CD4-positive, alpha-beta T cell treated with Interleukin-21 for 1 hour (primary cell): ENCODE measurements at places on chromosomes 1 and 21.

- DNase-seq: peak; percentile 46
These were observed 782 bp downstream of the PCAT6 start for GRCh38 chr1:202811296-202812175.

DNA sequence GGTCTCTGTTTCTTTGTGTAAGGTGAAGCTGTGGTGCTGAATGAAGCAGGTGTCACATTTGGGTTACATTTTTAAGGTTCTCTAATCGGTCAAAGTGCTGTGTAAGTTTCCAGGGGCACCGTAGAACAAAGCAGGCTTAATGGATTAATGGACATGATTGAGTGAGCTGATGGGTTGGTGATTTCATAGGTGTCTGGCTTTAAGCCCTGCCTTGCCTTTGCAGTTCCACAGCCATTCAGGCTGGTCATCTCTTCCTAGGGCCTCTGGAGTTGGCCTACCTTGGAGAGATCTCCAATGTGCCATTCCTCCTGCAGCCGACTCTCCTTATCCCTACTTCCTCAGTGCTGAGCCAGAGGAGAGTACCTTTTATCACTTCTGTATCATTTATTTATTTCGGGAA, 15.2 kb downstream of the GALNT2 start:
- DNase-seq: no peak

DNA sequence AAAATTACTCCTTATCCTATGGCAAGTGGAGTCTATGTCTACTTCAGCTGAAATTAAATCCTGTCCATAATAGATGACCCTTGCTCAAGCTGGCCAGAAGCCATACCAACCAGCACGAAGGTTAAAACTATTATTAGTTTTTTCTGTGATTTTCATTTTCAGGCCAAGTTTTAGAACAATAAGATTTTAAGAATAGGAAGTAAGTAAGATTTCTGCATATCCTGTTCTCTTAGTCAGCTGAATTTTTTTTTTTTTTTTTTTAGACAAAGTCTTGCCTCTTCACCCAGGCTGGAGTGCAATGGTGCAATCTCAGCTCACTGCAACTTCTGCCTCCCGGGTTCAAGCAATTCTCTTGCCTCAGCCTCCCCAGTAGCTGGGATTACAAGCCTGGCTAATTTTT, 6.1 kb upstream of the RBP7 start:
- no peak for DNase-seq

DNA sequence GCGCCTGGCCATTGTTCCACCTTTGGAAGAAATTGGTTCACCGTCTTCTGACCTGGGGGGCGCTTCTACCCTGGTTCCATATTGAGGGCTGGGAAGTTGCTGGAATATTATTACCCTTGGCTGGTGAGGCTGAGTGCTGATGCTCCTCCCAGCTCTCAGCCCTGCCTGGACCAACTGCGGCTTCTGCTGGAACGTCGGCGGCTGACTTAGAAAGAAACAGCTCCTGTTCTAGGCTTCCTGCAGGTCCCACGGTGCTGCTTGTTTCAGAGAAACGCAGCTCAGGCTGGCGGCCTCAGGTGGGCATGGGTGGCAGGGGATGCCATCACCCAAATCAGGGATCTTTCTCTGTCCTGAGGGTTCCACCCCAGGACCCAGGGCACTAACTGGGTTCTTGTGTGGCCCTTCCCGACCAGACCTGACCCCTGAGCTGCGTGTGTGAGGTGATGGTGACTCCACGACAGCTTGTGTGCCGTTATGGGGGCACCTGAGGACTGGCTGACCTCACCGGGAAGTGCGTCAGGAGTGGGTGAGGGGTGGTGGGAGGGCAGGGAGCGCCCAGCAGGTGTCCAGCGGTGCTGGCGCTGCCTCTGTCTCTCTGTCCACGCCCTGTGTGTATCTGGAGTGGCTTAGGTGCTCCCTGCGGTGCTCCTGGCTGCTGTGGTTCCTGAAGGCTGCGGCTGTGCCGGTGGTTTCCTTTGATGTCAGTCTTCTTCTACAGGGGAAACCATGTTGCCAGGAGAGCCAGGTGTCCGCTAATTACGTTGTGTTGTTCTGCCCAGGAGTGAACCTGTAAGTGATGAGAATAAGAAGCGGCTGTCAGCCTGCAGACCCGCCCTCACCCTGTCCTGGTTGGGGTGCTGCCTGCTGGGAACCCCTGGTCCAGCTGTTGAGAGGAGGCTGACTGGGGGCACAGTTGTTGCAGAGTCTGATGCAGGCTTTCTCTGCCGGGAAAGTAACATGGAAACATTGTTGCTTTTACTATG, 8.9 kb downstream of the SKI start:
- DNase-seq: peak; percentile 76

DNA sequence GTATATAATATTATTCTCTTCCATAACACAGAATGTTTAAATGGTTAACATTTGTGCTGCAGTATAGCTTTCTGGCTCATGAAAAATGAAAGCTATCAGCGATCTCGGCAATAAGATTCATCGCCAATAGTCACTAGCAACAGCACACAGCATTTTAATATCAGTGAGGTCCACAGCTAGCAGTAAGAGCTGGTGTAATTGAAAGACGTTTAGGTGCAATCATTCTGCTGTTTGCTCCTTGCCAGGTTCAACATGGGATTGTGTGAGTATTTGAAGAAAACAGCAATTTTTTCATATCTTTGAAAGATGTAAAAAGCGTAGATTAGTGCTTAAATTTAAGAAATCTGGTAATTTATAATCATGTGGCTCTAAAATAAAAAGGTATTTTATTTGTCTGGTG, 20.1 kb downstream of the PRKACB start:
- DNase-seq: no peak

GRCh38 chr1:147052143-147052542, 114.0 kb downstream of the NBPF12 start:
- no peak for DNase-seq

GRCh38 chr1:90963651-90964050, 58.2 kb downstream of the ZNF644 start:
- DNase-seq: no peak

- DNase-seq: no peak
These were observed 61.1 kb upstream of the LAPTM5 start for GRCh38 chr1:30818568-30819243.

DNA sequence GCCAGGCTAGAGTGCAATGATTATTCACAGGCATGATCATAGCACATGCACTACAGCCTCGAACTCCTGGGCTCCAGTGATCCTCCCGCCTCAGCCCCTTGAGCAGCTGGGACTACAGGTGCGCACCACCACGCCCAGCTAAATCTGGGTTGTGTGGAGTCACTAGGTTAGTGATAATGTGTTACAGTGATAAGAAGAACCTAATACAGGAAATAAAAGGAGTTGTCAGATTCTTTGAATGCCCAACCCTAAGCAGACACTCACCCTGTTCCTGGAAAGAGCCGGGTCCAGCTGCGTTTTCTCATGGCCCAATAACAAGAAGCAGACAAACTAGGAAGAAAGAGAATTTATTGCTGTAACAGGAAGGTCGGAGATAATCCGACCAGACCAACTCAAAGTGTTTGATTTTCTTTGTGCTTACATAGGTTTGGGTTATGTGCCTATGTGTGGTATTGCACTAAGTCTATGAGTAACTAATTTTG, 8.8 kb downstream of the IFNGR2 start:
- DNase-seq: no peak

DNA sequence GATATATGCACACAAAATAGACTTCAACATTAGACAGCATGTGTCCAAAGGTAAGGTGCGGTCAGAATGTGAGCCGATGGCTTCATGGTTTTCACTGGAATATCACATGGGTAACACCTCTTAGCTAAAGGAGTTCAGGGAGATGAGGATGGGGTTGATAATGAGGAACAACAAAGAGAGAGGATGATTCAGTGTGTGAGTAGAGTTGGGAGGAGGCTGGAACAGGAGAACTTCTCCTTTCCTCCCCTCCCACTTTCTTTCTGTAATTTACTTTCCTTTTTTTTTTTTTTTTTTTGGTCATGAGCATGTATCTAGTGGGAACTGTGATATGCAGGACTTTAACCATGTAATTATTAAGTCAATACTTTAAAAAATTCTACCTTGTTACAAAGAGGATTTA, 99.4 kb downstream of the FASLG start:
- no peak for DNase-seq

- DNase-seq: no peak
These were observed 1.6 kb downstream of the E2F2 start for GRCh38 chr1:23529146-23530086.

- DNase-seq: no peak
These were observed 53.0 kb downstream of the HMCN1 start for GRCh38 chr1:185787238-185787637.

- DNase-seq: no peak
These were observed 127.0 kb upstream of the MROH9 start for GRCh38 chr1:170808216-170808885.

GRCh38 chr1:80085067-80085466, 1078.5 kb upstream of the ADGRL4 start:
- no peak for DNase-seq
